Activated naive CD4-positive, alpha-beta T cell treated with anti-CD3 and anti-CD28 coated beads for 36 hours (primary cell): ENCODE measurements at places on chromosomes 2 and 18. TPM values are rescaled to one million over a fixed set of nuclear protein-coding genes. Genes with fewer than 3 reads are reported as not detected.

Gene PKDCC
- total RNA-seq = not detected

GRCh38 chr2:202765436-202765835 lies 106.1 kb downstream of the ICA1L start:
- peak overlapping the region; percentile 3 for H3K27ac ChIP-seq
- H3K4me3 ChIP-seq = no peak overlapping the region
- peaks cover 12% of the 10 kb centered on the region for H3K36me3 ChIP-seq

- peaks cover 10% of the 10 kb centered on the region for H3K4me1 ChIP-seq
- H3K4me3 ChIP-seq = no peak overlapping the region
Observed at GRCh38 chr18:37484983-37485834, 80.4 kb downstream of the CELF4 start.

- no peak overlapping the region for H3K27ac ChIP-seq
- H3K36me3 ChIP-seq = peaks cover 41% of the 10 kb centered on the region
- DNase-seq = no peak
- no peaks in the 10 kb centered on the region for H3K27me3 ChIP-seq
- no peaks in the 10 kb centered on the region for H3K4me1 ChIP-seq
Observed at GRCh38 chr2:174174741-174175140, 73.6 kb downstream of the OLA1 start.
